ENCODE measurements at places on chromosomes 6 and 20.

DNA sequence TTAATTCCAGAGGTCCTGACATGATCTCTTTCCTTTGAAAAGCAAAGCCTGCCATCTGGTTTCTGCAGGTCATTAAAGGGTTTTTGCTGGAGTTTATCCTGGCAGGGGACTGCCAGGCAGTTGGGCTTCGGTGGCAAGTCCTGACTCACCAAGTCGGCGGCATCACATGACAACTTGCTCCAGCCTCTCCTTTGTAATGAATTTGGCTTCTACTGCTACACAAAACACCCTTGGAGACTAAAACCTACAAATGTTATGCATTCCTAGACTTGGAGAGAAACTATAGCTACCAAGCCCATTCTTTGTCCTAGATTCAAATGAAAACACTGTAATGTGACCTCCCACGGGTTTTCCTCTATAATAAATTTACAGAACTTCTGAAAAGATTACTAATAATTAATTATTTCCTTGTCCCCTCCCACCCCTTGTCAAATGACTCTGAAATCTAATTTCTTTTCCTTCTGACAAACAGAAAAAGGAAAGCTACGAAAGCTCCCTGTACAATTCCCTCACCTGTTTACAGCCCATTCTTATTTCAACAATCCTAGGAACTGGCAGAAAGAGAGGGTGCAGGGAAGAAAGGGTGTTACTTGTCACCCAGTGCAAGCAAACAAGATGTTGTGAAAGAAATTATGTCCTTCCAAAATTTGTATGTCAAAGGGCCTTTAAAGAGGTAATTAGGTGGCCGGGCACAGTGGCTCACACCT, 62.9 kb downstream of the QRSL1 start:
- DNase-seq, result no peak

- no peak for DNase-seq
Observed at GRCh38 chr20:11966186-11966585, 48.5 kb downstream of the BTBD3 start.

GRCh38 chr20:44720621-44720996, 5.4 kb downstream of the CCN5 start:
- DNase-seq, result no peak

DNA sequence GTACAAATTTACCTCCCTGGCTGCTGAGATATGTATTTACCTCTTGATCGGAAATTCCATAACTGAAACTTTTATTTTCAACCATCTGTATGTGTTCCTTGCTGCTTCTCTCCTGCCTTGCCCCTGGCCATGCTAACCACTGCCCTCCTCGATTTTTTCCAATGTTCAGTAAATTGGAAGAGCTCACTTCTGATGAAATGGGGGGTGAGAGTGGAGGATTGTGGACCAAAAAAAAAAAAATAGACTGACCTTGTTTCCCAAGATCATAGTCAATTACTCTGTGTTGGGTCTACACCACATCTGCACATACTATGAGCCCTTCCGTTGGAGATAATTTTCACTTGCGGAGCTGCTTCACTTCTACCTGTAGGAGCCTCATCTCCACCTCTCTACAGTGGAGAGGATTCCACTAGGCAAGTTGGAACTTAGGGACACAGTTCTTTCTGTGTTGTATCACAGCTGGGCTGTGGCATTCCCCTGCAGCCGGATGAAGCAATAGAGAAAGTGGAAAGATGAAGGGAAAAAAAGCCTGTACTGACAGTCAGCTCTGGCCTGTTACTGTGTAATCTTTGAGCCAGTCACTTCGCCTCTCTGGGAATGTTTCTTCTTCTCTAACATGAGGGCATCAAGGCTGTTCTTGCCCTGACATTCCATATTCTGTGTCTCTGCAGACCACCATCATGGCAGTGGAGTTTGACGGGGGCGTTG, 1.6 kb downstream of the PSMB9 start:
- DNase-seq, result no peak

- DNase-seq, result no peak
Observed at GRCh38 chr6:89999945-90000825, 105.9 kb downstream of the GJA10 start.

GRCh38 chr20:38855356-38855755, 49.9 kb downstream of the PPP1R16B start:
- no peak for DNase-seq

GRCh38 chr20:40331807-40332560, 357.1 kb downstream of the MAFB start:
- DNase-seq, result no peak

Data from cerebellar nuclear complex (tissue), 1 donor.